CD4-positive, alpha-beta T cell treated with Interleukin-10 for 1 hour (primary cell): ENCODE measurements at places on chromosomes 12 and 14.

GRCh38 chr12:31868965-31869364 lies 90.2 kb upstream of the RESF1 start:
- no peak for DNase-seq

DNA sequence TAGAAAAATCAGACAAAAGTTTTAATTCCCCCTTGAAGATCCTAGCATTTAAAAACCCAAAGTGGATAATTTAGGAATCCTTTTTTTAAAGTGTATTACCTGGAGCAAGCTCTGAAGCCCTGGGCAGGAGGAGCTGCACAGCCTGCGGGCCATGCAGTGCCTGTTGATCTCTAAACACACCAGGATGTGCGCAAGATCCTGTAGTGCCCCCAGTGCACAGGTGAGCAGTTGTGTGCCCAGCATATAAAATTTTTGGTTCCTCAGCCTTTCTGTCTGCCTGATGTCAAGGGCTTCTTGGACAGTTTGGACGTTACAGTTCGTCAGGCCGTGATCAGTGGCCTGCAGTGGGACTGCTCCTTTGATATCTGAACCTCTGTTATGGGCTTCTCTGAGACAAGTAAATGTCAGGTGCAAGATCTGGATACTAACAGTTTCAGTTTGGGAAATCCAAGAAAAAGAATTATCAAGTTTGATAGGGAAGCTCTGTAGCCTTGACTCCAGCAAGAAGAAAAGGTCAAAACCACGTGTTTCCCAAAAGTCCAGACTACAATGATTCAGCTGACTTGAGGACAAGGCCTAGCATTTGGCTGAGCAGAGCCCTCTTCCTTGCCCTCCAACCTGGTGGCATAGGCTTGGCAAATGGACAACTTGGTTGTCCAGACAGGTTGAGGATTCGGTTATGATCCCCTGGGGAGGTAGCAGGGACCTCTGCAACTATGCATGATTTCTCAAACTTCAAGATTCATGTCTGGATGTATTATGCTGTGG lies 1.0 kb downstream of the ATXN7L3B start:
- peak; percentile 56 for DNase-seq

DNA sequence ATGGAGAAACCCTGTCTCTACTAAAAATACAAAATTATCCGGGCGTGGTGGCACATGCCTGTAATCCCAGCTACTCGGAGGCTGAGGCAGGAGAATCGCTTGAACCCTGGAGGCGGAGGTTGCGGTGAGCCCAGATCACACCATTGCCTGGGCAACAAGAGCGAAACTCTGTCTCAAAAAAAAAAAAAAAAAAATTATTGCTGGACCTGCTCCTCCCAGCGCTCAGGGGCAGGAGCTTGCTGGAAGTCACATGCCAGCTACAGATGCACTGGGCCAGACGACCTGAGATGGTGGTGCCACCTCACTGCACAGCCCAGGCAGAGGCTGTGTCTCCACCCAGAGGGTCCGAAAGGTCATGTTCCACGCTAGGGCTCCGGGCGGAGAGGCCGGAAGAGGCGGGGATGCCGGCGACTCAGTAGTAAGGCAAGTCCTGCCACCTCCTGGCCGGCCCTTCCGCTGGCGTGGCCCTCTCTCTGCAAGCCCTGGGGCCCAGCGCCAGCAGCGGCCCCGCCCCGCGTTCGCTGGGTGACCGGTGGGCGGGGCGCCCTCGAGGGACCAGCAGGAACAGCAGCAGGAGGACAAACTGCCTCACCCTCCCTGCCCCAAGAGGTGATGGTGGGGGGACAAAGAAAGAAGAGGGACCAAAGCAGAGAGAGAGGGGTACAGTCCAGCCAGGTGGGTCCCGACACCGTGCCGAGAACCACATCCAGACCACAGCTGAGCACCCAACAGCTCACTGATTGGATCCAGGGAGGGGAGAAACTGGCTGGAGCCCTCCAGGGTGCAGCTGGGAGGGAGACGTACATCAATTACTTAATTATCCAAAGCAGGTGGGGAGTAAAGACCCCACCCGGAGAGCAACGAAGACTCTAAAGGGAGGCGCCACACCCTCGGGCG lies 3.6 kb upstream of the RHOF start:
- no peak for DNase-seq

GRCh38 chr12:64392221-64392620 lies 1.7 kb upstream of the C12orf56 start:
- peak; percentile 42 for DNase-seq

GRCh38 chr12:116614194-116614915 lies 55.2 kb downstream of the MAP1LC3B2 start:
- DNase-seq: no peak

DNA sequence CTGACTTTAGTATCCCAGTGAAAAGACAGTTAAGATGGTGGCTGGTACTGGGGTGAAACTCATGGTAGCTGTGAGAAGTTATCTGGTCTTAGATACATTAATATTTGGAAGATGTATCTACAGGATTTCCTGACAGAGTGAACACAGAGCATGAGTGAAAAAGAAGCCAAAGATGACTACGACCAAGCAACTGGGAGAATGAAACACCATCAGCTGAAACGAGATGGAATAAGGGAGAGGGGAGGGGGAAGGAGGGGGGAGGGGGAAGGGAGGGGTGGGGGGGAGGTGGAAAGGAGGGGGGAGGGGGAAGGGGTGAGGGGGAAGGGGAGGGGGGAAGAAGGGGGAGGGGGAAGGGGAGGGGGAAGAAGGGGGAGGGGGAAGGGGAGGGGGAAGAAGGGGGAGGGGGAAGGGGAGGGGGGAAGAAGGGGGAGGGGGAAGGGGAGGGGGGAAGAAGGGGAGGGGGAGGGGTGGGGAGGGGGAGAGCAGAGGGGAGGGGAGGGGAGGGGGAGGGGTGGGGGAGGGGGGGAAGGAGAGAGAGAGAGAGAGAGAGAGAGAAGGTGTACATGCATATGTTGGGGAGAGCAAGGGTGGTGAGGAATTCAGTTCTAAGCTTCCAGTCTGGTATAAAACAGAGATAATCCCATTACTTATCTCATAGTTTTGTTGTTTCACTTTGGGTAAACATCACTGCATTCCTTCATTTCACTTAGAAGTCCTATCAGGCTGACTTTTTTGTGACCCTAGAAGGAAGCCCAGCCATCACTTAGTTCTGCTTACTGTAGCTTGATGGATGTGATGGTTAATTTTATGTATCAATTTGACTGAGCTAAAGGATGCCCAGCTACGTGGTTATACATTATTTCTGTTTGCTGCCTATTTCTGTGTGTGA lies 73.9 kb downstream of the SPPL3 start:
- DNase-seq: no peak

DNA sequence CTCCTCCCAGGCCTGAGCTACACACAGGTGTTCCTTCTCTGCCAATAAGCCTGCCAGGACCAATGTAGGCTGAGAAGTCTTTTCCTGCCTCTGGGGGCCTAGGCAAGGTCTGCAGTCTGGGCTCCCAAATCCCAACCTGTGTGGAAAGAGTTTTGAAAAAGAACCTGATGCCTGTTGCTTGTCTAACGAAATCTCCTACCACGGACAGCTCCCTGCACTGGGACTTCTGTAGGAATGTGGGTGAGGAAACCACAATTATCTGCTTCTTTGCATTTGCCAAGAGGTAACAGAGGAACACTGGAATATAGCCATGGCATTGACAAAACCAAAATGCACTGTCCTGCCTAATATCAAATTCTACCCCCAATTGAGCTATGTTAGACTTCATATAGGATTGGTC lies 877.0 kb upstream of the TMEM132C start:
- DNase-seq: no peak

DNA sequence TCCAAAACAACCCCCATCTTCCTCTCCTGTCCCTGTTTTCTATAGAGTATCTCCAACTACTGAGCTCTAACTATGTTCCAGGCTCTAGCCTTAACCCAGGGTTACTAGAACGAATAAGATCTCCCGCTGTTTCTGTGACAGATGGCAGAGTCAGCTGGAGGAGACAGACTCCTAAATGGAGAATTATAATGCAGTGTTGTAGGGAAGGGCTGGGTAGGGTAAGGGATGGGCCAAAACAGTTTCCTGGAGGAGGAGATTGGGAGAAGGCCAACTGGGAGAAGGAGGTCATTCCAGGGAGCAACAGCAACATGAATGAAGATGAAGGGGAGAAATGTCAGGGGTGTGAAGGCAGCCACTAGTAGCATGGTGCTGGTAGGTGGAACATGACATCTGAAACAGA lies 73.4 kb upstream of the ANO4 start:
- no peak for DNase-seq

- no peak for DNase-seq
These were observed 77.5 kb downstream of the FAR2 start for GRCh38 chr12:29226616-29227015.

DNA sequence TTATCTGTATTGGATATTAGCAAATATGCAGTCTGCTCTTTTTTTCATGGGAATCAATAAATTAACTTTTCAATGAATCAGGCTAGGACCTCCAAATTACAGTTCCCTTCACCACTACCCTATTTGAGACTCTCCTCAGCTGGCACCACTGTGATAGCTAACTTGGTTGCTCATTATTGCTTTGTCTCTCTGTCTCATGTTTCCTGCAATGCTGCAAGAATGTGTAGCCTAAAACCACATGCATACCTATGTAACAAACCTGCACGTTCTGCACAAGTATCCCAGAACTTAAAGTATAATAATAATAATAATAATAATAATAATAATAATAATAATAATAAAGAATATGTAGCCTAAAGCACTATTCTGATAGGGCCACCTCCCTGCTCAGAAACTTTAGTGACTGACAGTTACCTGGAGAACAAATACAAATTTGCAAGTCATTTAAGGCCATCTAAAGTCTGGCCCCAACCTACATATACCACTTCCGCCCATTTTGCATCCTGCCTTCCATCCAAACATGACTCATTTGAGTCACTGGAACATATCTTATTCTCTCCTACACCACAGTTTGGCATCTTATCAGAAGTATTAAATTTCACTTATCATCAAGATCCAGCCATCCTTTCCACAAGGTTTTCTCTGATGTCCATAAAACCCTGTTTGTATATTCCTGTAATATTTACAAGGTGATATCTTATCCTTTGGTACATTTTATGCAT lies 215.1 kb downstream of the LRRK2 start:
- no peak for DNase-seq

GRCh38 chr12:110102255-110102654 lies 21.9 kb upstream of the IFT81 start:
- DNase-seq: peak; percentile 43

- no peak for DNase-seq
These were observed 24.3 kb upstream of the RPLP0 start for GRCh38 chr12:120225200-120225558.

GRCh38 chr12:22467190-22467589 lies 77.2 kb downstream of the C2CD5 start:
- DNase-seq: no peak

DNA sequence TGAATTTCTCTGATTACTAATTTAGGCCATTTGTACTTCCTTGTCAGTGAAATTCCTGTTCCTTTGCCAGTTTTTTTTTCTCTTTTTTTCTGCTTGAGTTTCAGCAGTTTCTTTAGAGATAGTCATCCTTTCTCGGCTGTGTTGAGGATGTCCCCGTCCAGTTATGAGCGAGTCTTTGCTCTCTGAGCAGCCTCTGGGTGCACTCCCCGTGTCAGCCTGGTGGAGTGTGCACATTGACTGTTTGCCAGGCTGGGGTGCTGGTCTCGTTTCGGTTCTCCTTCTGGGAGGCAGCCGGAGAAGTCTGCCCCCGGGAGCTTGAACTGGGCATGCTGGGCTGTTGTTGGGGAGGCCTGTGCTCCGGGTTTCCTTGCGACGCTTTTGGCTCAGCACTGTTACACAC lies 3.0 kb downstream of the PACS2 start:
- DNase-seq: no peak

- no peak for DNase-seq
These were observed 89.3 kb downstream of the KCNC2 start for GRCh38 chr12:75120311-75120711.

DNA sequence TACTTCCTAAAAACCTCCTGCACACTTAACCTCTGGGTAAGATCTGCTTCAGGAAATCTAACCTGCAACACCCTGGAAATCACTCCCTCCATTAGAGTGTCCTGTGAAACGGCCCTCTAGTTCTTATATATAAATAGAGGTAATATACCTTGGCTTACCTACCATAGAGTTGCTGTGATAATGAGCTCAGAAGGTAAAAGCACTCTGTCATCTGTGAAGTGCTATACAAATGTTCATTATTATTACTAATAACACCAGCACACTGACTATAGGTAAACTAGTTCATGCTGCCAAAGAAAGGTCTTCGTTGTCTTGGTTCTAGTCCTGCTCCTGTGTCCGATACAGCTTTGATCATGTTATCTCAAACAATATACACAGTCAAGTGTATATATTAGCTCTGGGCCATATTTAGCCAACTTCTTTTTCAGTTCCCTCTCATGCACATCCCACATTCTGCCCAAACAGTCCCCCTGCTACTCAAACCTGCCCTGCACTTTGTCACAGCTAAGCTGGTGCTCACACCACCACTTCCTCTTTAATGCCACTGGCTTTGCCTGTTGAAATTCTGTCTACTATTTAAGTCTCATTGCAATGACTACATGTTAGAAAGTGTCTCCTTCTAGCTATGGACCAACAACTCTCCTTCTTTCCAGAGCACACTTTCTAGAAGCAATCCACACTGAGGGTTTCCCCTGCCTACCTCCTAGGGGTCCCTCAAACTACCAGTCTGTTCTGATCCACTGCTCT lies 5.1 kb downstream of the E2F7 start:
- DNase-seq: peak; percentile 14

- peak; percentile 23 for DNase-seq
These were observed 32.5 kb downstream of the MMP17 start for GRCh38 chr12:131860472-131861260.

DNA sequence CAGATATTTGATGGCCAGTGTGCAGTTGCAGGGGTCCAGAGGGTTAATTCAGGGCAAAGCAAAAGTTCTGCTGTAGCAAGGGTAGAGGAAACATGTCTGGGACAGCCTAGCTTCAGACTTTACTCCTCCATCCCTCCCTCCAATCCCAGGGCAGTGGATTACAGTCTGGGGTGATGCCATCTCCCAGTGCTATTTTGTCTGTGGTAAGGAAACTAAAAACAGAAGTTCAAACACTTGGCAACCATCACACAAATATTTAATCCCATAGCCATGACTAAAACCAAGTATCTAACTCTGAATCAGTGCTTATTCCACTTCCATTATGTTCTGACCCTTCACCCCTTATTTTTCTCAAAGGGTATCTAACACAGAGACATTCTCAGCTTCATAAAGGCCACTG lies 61.8 kb downstream of the PIK3C2G start:
- DNase-seq: no peak

GRCh38 chr12:96197503-96198272 lies 3.5 kb downstream of the ELK3 start:
- DNase-seq: no peak
